Fibroblast of skin of left biceps (primary cell): ENCODE measurements at places on chromosomes 2 and 18.

DNA sequence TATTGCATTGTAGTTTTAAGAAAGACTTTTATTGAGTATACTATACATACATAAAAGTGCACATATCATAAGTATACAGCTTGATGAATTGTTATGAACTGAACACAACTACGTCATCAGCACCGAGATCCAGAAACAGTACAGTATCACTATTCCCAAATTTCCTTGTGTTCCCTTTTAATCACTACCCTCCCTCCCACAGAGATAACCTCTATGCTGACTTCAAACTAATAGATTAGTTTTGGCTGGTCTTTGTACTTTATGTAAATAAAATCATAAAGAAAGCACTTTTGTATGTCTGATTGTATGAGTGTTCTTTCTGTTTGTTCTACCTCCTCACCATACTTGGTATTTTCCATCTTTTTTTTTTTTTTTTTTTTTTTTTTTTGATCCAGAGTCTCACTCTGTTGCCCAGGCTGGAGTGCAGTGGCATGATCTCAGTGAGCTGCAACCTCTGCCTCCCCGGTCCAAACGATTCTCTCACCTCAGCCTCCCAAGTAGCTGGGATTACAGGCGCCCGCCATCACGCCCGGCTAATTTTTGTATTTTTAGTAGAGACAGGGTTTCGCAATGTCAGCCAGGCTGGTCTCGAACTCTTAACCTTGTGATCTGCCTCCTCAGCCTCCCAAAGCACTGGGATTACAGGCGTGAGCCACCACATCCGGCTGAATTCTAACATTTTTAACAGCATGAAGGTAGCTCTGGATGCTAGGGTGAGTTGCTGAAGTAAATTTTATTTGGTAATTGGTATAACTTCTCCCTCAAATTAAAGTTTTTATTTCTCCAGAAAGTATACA, 43.3 kb upstream of the RAB1A start:
- DNase-seq = no peak

DNA sequence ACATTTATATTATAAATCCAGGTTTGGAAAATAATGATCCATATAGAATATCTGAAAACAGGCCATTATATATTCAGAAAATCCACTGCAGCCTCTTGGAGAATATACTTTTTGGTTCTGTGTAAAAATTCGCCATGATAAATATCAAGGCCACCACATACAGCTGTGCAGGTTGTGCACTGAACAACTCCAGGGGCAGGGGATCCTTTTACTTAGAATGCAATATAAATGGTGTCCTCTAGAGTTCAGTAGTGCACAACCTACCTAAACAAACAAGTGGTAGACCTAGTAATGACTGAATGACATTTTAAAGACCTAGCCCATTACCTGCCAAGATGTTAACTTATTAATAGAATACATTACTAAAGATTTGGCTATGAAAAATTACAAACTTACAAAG, 22.4 kb downstream of the MOGAT1 start:
- DNase-seq = no peak

- no peak for DNase-seq
Observed at GRCh38 chr2:101790416-101790815, 92.9 kb downstream of the MAP4K4 start.

GRCh38 chr2:202141329-202141947, 68.4 kb downstream of the KIAA2012 start:
- no peak for DNase-seq

- DNase-seq = no peak
Observed at GRCh38 chr2:169571571-169571970, 2.1 kb downstream of the FASTKD1 start.
